Smooth muscle cell of trachea (primary cell): ENCODE measurements at places on chromosomes 16 and 17. TPM values are rescaled to one million over a fixed set of nuclear protein-coding genes. Genes with fewer than 3 reads are reported as not detected.

The TPSAB1 gene
- not detected in 2 replicates for total RNA-seq

The DOC2B gene
- total RNA-seq: not detected in 2 replicates

The AMZ2 gene
- total RNA-seq: 95.0 and 121 TPM in 2 replicates

The MYH8 gene
- not detected in 2 replicates for total RNA-seq

The MYBBP1A gene
- total RNA-seq: 41.3 and 61.7 TPM in 2 replicates

The CA7 gene
- total RNA-seq: not detected in 2 replicates

The RAB11FIP4 gene
- 0.29 and 1.2 TPM in 2 replicates for total RNA-seq

The TRAF4 gene
- 14.3 and 26.8 TPM in 2 replicates for total RNA-seq

The CNGB1 gene
- total RNA-seq: not detected in 2 replicates

The UNC45B gene
- total RNA-seq: not detected in 2 replicates

The GNGT2 gene
- total RNA-seq: not detected in 2 replicates

The BAHCC1 gene
- total RNA-seq: 7.4 and 7.6 TPM in 2 replicates

The IL17C gene
- not detected in 2 replicates for total RNA-seq

The C16orf74 gene
- 5.7 and 7.3 TPM in 2 replicates for total RNA-seq

The ABCA6 gene
- total RNA-seq: 21.3 and 37.1 TPM in 2 replicates

The ZNF469 gene
- total RNA-seq: 3.1 and 13.4 TPM in 2 replicates

The ELMO3 gene
- total RNA-seq: 0.29 and 0.66 TPM in 2 replicates

The ACAP1 gene
- 0.58 and 0.99 TPM in 2 replicates for total RNA-seq

The NME3 gene
- total RNA-seq: 47.7 and 66.5 TPM in 2 replicates

The METRN gene
- 57.7 and 136 TPM in 2 replicates for total RNA-seq

The ITGA2B gene
- total RNA-seq: 0.15 and 0.66 TPM in 2 replicates

The C16orf89 gene
- total RNA-seq: under 0.01 and 1.3 TPM in 2 replicates

The SLC5A11 gene
- not detected in 2 replicates for total RNA-seq

The NECAB2 gene
- total RNA-seq: under 0.01 and 0.83 TPM in 2 replicates

The TAC4 gene
- not detected in 2 replicates for total RNA-seq

The RDM1 gene
- 0.66 and 0.87 TPM in 2 replicates for total RNA-seq

The HOXB7 gene
- total RNA-seq: 1.7 and 2.0 TPM in 2 replicates

The PRSS33 gene
- not detected in 2 replicates for total RNA-seq

The MATCAP1 gene
- total RNA-seq: 20.8 and 24.9 TPM in 2 replicates

The CCL1 gene
- total RNA-seq: not detected in 2 replicates

The WFIKKN2 gene
- total RNA-seq: 0.15 and 0.17 TPM in 2 replicates

The LDHD gene
- total RNA-seq: 2.6 and 2.8 TPM in 2 replicates

The NPW gene
- 0.29 and 2.5 TPM in 2 replicates for total RNA-seq

The RBFOX1 gene
- total RNA-seq: not detected in 2 replicates

The CA4 gene
- not detected in 2 replicates for total RNA-seq

The OSGIN1 gene
- 3.8 and 10.3 TPM in 2 replicates for total RNA-seq

The CORO6 gene
- 12.1 and 21.3 TPM in 2 replicates for total RNA-seq

The ERAL1 gene
- 32.7 and 35.4 TPM in 2 replicates for total RNA-seq

The AOC3 gene
- total RNA-seq: 1.3 and 1.5 TPM in 2 replicates

The AURKB gene
- 1.7 and 30.4 TPM in 2 replicates for total RNA-seq

The CACNG5 gene
- total RNA-seq: not detected in 2 replicates

The FBXW10B gene
- total RNA-seq: 0.15 and 0.50 TPM in 2 replicates

The PRKCB gene
- under 0.01 TPM in 1 of 2 replicates, not detected in the other for total RNA-seq

The ATP2C2 gene
- total RNA-seq: not detected in 2 replicates

The SLC47A1 gene
- total RNA-seq: 0.15 and 0.50 TPM in 2 replicates

The CAMKK1 gene
- total RNA-seq: 4.1 and 8.6 TPM in 2 replicates

The EFNB3 gene
- 0.83 and 1.0 TPM in 2 replicates for total RNA-seq

The ALOX12 gene
- under 0.01 TPM in 1 of 2 replicates, not detected in the other for total RNA-seq

The CLEC18C gene
- 0.15 and 0.99 TPM in 2 replicates for total RNA-seq

The JPH3 gene
- total RNA-seq: not detected in 2 replicates

The KRT13 gene
- total RNA-seq: 0.15 TPM in 1 of 2 replicates, not detected in the other

The FLCN gene
- 107 and 126 TPM in 2 replicates for total RNA-seq

The SP6 gene
- total RNA-seq: under 0.01 and 0.17 TPM in 2 replicates

The CSH2 gene
- not detected in 2 replicates for total RNA-seq

The CACNA1H gene
- total RNA-seq: 0.15 and 0.33 TPM in 2 replicates

The KPNB1 gene
- total RNA-seq: 470 and 508 TPM in 2 replicates

The WWP2 gene
- 20.2 and 29.2 TPM in 2 replicates for total RNA-seq

The CLEC18B gene
- 0.29 and 1.3 TPM in 2 replicates for total RNA-seq

The NGFR gene
- 0.44 and 3.3 TPM in 2 replicates for total RNA-seq
